ENCODE measurements at places on chromosomes 7 and 10.
A peak's percentile ranks its signal among the peaks of the same experiment; 100 is the strongest.

- H3K27me3 ChIP-seq: no peaks in the 10 kb centered on the region
- no peak overlapping the region for H3K27ac ChIP-seq
- H3K36me3 ChIP-seq: no peaks in the 10 kb centered on the region
Observed at GRCh38 chr10:15884447-15884846, 24.1 kb upstream of the MINDY3 start.

DNA sequence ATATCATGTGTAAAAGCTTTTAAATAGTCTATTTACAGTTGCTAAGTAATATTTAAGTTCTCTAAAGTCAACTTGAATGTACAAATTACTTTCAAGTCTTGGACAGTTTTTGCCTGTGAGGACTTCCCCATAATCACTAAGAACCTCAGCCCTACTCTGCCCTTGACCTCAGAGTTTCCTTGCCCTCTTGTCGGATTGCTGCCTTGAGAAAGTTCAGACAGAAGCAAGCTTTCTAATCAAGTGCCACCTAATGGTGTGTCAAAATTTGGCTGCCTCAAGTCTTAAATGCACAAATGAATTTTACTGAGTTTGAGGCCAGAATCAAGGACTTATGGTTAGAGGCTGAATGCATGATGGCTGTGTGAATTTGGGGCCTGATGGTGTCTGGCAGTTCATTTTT, 88.3 kb upstream of the KAT6B start:
- no peaks in the 10 kb centered on the region for H3K27me3 ChIP-seq
- H3K36me3 ChIP-seq: no peaks in the 10 kb centered on the region
- no peaks in the 10 kb centered on the region for H3K4me1 ChIP-seq
- DNase-seq: no peak
- H3K27ac ChIP-seq: no peak overlapping the region

DNA sequence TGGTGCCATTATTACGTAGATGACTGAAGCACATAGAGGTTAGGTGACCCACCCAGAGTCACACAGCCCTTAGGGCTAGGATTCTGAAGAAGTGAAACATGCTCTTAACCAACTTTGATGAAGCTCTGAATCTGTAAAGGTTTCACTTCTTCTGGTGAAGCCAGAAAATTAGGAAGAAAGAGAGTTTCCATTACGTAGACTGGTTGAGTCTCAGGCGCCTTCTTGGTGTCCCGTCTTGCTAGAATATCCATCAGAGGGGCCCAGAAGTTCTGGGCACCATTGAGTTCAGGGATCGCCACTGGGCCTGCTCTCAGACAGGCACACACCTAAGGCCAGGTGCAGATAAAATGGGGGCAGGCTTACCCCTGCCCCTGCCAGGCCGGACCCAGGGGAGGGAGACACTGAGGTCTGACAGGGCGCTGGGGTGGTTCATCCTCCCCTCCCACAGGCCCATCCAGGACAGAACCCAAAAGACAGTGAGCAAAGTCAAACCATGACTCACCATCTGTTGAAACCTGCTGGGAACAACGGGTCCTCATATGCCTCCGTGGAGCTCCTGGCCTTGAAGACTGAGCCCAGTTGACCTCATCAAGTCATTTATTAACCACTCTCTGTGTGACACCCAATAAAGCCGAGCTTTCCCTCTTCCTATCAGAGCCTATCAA, 33.2 kb downstream of the DRGX start:
- no peaks in the 10 kb centered on the region for H3K27me3 ChIP-seq
- no peaks in the 10 kb centered on the region for H3K4me1 ChIP-seq
- peak; percentile 54 for DNase-seq
- H3K4me3 ChIP-seq: no peak overlapping the region
- H3K27ac ChIP-seq: no peak overlapping the region
- H3K36me3 ChIP-seq: no peaks in the 10 kb centered on the region

DNA sequence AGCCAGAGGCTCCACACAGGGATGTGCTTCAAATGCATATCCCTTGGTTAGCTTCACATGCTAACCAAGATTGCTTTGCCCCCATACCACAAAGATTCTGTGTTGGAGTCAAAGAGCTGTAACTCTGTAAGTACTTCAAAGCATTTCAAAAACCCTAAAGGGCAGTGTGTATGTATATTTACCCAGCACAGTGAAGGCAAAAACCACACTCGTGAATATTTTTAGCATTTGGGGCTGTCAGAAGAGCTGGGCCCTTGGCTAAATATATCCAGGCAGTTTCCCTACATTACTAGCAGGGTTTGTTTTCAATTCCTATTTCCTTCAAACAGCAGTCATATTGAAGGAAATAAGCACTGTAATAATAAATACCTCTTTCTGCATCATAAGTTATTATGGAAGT, 84.2 kb upstream of the STEAP1B start:
- H3K27me3 ChIP-seq: no peaks in the 10 kb centered on the region
- peaks cover 6% of the 10 kb centered on the region for H3K4me1 ChIP-seq
- no peaks in the 10 kb centered on the region for H3K36me3 ChIP-seq
- no peak overlapping the region for H3K4me3 ChIP-seq
- H3K27ac ChIP-seq: no peak overlapping the region
- DNase-seq: no peak

GRCh38 chr7:151077705-151078232, 2.8 kb downstream of the FASTK start:
- no peaks in the 10 kb centered on the region for H3K27me3 ChIP-seq
- DNase-seq: no peak
- peaks cover 41% of the 10 kb centered on the region for H3K4me1 ChIP-seq
- no peaks in the 10 kb centered on the region for H3K36me3 ChIP-seq

All from hepatocyte (in vitro differentiated cells).